ENCODE measurements at places on chromosomes 6 and 20. TPM values are rescaled to one million over a fixed set of nuclear protein-coding genes. Genes with fewer than 3 reads are reported as not detected.

DNA sequence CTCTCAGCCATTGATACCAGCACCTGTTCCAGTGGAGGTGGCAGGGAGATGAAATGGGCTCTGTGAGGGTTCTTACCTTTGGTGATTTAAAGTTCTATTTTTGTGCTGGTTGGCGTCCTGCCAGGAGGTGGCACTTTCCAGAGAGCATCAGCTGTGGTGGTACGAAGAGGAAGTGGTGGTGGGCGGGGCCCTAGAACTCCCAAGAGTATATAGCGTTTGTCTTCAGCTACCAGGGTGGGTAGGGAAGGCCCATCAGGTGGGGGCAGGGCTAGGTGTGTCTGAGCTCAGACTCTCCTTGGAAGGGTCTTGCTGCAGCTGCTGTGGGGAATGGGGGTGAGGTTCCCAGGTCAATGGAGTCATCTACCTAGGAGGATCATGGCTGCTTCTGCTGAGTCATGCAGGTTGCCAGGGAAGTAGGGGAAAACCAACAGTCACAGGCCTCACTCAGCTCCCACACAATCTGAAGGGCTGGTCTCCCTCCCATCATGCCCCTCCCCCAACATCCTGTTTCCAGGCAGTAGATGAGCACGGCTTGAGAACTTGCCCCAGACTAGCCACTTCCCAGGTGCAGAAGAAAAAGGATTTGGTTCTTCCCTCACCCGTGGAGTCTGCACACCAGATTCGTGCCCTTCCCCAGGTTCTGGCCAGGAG, 46.6 kb downstream of the MOXD1 start:
- no peaks in the 10 kb centered on the region for H3K27me3 ChIP-seq
- peaks cover 2% of the 10 kb centered on the region for H3K36me3 ChIP-seq
- no peak overlapping the region for H3K4me3 ChIP-seq
- DNase-seq, result no peak

- H3K4me3 ChIP-seq, result peak overlapping the region; percentile 58
- no peaks in the 10 kb centered on the region for H3K36me3 ChIP-seq
- H3K27me3 ChIP-seq, result no peaks in the 10 kb centered on the region
These were observed 22.3 kb downstream of the ELOVL5 start for GRCh38 chr6:53326372-53327016.

DNA sequence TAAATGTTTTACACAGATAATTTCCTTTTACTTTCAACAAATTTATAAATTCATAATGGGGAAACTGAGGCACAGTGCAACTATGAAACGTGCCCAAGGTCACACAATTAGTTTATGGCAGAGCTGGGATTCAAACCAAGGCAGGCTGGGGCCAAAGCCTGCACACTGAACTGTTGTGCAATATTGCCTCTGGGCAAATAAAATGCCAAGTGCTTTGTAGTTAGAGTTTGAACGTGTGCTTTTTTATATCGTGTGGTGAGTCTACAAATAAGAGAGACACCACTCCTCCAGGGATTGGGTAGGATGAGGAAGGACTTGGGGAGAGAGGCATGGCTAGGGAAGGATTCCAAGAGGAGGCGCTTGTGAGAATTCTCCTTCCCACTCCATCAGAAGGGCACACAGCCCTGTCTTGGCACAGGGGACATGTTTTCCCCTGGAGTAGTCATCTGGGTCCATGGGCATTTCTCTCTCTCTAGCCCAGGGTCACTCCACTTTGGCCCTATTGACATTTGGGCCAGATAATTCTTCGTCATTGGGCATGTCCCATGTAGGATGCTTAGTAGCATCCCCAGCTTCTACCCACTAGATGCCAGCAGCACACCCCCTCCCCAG, 2.8 kb upstream of the CDH22 start:
- DNase-seq, result no peak
- H3K4me3 ChIP-seq, result no peak overlapping the region
- peaks cover 8% of the 10 kb centered on the region for H3K4me1 ChIP-seq
- H3K27ac ChIP-seq, result no peak overlapping the region
- peaks cover 78% of the 10 kb centered on the region for H3K27me3 ChIP-seq

DNA sequence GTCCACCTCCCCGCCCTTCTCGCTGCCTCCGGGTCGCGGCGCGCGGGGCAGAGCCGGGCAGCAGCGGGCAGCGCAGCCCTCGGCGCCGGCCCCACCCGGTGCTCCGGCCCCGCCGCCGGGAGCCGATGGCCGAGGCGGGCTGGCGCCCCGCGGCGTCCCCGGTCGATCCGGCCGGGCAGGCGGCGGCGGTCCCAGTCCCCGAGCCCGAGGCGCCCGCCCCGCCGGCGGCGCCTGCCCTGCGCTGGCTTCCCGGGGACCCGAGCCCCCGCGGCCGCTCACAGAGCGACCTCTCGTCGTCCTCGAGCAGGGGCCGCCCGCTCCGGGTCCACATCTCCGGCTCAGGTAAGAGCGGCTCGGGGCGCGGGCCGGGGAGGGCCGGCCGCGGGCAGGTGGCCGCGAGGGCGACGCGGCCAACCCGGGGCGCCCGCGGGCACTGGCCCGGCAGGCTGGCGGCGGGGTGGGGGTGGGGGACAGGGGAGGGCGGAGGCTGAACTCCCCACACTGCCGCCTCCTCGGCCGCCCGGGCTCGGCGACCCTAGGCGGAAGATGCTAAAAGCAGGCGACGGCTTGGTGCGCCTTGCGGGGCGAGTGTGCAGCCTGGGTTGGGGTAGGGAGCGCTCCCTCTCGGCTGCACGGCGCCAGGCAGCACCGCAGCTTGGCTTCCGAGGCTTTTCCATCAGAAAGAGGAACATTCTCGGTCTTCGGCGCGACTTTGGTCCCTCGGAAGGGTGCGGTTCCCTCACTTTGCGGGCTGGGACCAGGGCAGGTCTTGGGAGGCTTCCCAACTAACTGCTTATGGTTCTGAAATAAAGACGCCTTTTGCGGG, 25.6 kb upstream of the FUCA2 start:
- peaks cover 8% of the 10 kb centered on the region for H3K4me1 ChIP-seq
- DNase-seq, result no peak
- no peak overlapping the region for H3K27ac ChIP-seq
- H3K36me3 ChIP-seq, result no peaks in the 10 kb centered on the region

GRCh38 chr6:128655978-128656498, 135.6 kb upstream of the PTPRK start:
- peak overlapping the region; percentile 24 for H3K27ac ChIP-seq
- peaks cover 17% of the 10 kb centered on the region for H3K4me1 ChIP-seq
- H3K4me3 ChIP-seq, result no peak overlapping the region
- DNase-seq, result no peak
- H3K36me3 ChIP-seq, result no peaks in the 10 kb centered on the region

The VSTM2L gene
- total RNA-seq, result 24.5 TPM

The PDE10A gene
- 10.4 TPM for total RNA-seq

The MRPS18B gene
- 23.3 TPM for total RNA-seq

- H3K4me1 ChIP-seq, result peaks cover 69% of the 10 kb centered on the region
- H3K27me3 ChIP-seq, result no peaks in the 10 kb centered on the region
- H3K27ac ChIP-seq, result peak overlapping the region; percentile 88
- peak overlapping the region; percentile 84 for H3K4me3 ChIP-seq
- H3K36me3 ChIP-seq, result no peaks in the 10 kb centered on the region
These were observed 1.4 kb downstream of the GMPR start for GRCh38 chr6:16239798-16240123.

- H3K4me1 ChIP-seq, result peaks cover 23% of the 10 kb centered on the region
- peak overlapping the region; percentile 81 for H3K4me3 ChIP-seq
- DNase-seq, result no peak
- peak overlapping the region; percentile 34 for H3K27ac ChIP-seq
- peaks cover 50% of the 10 kb centered on the region for H3K27me3 ChIP-seq
- H3K36me3 ChIP-seq, result no peaks in the 10 kb centered on the region
These were observed 180.7 kb downstream of the TBXT start for GRCh38 chr6:165986914-165987482.

DNA sequence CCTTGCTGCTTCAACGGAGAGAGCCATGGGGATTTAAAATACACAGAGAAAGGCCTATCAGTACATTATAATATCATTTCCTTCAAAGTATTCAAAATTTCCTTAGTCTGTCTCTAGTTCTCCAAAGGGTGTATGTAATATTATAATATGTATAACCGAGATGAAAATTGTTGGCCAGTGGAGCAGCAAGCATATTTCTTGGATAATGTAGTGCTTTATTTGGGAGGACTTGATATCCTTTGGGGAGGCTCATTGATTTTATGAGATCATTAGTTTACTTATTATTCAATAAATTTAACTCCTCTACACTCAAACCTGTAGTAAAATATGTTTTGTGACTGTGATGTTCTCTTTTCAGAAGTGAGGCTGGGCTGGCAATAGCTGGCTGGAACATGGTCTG, 802.9 kb upstream of the FLRT3 start:
- H3K27ac ChIP-seq, result no peak overlapping the region
- no peaks in the 10 kb centered on the region for H3K27me3 ChIP-seq
- no peaks in the 10 kb centered on the region for H3K36me3 ChIP-seq

DNA sequence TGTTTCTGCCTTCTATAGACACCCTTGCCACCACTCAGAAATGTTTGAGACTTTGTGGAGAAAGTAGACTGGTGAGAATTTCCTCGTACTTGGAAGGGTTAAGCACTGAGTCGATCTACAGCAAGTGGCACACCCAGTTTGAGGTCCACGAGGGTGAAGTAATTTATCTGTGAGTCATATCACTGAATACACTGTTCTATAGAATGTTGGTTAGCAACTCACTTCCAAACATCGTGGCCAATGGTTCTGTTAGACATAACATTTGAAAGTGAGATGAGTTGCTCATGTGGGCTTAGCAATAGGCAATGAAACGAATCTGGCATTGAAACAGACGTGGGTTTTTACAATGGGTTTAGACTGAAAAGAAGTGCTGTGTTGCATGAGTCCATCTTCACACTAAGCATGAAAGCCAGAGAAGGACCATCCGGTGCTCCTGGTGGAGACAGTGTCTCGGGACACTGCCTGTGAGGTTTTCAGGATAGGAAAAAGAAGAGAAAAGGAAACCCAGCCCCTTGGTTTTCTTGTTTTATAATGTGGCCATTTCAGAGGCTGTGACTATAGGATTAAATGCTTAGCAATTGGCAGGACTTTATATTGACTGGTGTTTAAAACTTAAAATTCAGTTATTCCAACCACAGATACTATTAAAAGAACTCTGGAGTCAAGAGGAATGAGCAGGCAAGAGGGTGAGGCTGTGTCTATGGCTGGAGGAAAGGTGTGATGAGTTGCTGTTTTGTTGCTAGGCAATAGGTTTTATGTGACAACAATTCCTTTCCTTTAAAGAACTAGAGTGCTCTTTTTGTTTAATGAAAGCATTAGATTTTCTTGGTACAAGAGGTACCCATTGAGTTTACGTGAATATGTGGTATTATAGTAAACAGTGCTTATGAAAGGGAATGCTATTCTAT, 31.0 kb upstream of the EZR start:
- peaks cover 22% of the 10 kb centered on the region for H3K4me1 ChIP-seq
- H3K27me3 ChIP-seq, result no peaks in the 10 kb centered on the region
- no peak overlapping the region for H3K4me3 ChIP-seq

- no peak overlapping the region for H3K4me3 ChIP-seq
- peaks cover 19% of the 10 kb centered on the region for H3K4me1 ChIP-seq
- H3K27ac ChIP-seq, result peak overlapping the region; percentile 53
- H3K27me3 ChIP-seq, result no peaks in the 10 kb centered on the region
- H3K36me3 ChIP-seq, result no peaks in the 10 kb centered on the region
These were observed 615.9 kb downstream of the RNF144B start for GRCh38 chr6:19002976-19003560.

- no peak overlapping the region for H3K27ac ChIP-seq
- no peak for DNase-seq
- peaks cover 10% of the 10 kb centered on the region for H3K4me1 ChIP-seq
- no peak overlapping the region for H3K4me3 ChIP-seq
- peaks cover 11% of the 10 kb centered on the region for H3K27me3 ChIP-seq
- no peaks in the 10 kb centered on the region for H3K36me3 ChIP-seq
These were observed 10.5 kb downstream of the SYTL3 start for GRCh38 chr6:158660333-158660754.

GRCh38 chr6:97663252-97663651, 380.2 kb upstream of the MMS22L start:
- H3K27me3 ChIP-seq, result no peaks in the 10 kb centered on the region
- H3K4me3 ChIP-seq, result no peak overlapping the region
- H3K36me3 ChIP-seq, result no peaks in the 10 kb centered on the region
- DNase-seq, result no peak
- no peak overlapping the region for H3K27ac ChIP-seq

GRCh38 chr20:4871486-4871885, 129.8 kb downstream of the SLC23A2 start:
- H3K36me3 ChIP-seq, result peaks cover 14% of the 10 kb centered on the region
- H3K4me3 ChIP-seq, result no peak overlapping the region
- no peak for DNase-seq
- H3K27me3 ChIP-seq, result no peaks in the 10 kb centered on the region
- H3K4me1 ChIP-seq, result no peaks in the 10 kb centered on the region
- no peak overlapping the region for H3K27ac ChIP-seq

DNA sequence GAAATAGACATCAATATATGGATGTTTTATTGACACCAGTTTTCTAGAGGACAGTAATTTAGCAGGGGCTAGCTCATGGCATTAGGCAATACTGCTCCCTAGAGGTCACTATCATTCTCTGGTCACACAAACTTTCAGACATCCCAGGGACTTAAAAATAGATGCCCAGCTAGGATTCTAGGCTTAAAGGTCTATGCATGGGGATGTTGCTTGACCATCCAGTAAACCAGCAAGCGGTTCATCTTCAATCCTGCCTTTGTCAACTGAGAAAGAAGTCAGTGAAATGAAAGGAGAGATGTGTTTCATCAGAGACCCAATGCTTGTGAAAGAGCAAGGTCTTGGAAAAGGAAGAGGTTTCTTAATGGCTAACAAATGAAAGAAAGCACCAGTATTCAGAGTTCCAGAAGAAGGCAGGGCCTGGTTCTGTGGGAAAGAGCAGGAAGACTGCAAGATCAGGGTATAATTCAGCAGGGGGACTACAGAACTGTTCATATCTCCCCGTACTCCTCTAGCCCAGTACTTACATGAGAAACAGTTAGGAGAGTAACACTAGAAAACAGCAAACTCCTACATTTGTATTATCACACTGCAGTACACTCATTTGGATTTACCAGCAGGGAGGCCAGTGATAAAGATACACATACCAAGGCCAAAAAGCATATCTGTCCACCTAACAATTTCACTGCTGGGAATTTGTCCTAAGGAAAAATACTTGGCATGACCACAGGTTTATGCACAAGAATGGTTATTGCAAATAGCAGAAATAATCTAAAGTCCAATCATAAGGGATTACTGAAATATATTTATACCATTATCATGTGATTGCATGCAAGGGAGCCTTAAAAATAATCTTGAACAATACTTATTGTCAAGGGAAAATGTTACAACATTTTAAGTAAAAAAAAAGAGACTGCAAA, 151.4 kb upstream of the LAMA2 start:
- H3K4me3 ChIP-seq, result no peak overlapping the region
- H3K27me3 ChIP-seq, result peaks cover 12% of the 10 kb centered on the region
- no peaks in the 10 kb centered on the region for H3K36me3 ChIP-seq
- H3K27ac ChIP-seq, result no peak overlapping the region
- DNase-seq, result no peak

The SLC22A16 gene
- not detected for total RNA-seq

DNA sequence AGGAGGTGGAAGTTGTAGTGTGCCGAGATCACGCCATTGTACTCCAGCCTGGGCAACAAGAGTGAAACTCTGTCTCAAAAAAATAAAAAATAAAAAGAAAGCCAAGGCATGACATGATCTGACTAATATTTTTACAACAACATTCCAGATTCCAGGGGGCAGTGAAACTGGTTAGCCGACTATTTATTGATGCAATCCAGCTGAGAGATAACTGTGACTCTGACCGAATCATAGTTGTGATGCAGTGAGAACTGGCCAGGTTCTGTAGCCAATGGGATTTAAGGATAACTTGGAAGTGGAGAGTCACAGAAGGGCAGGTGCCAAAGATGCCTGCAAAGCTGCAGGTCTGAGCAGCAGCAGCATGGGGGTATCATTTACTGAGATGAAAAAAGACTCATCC, 82.9 kb upstream of the TSHZ2 start:
- no peak overlapping the region for H3K4me3 ChIP-seq
- no peaks in the 10 kb centered on the region for H3K4me1 ChIP-seq
- DNase-seq, result no peak
- no peaks in the 10 kb centered on the region for H3K36me3 ChIP-seq

Data from chondrocyte (in vitro differentiated cells).